Stimulated activated CD4-positive, alpha-beta T cell treated with anti-CD3 and anti-CD28 coated beads, Interleukin-1b, Interleukin-23, amount 100 ng/mL, for 1 hour (primary cell): ENCODE measurements at places on chromosomes 3 and 15.

GRCh38 chr15:65450556-65450955, 27.8 kb upstream of the IGDCC4 start:
- no peak for DNase-seq

DNA sequence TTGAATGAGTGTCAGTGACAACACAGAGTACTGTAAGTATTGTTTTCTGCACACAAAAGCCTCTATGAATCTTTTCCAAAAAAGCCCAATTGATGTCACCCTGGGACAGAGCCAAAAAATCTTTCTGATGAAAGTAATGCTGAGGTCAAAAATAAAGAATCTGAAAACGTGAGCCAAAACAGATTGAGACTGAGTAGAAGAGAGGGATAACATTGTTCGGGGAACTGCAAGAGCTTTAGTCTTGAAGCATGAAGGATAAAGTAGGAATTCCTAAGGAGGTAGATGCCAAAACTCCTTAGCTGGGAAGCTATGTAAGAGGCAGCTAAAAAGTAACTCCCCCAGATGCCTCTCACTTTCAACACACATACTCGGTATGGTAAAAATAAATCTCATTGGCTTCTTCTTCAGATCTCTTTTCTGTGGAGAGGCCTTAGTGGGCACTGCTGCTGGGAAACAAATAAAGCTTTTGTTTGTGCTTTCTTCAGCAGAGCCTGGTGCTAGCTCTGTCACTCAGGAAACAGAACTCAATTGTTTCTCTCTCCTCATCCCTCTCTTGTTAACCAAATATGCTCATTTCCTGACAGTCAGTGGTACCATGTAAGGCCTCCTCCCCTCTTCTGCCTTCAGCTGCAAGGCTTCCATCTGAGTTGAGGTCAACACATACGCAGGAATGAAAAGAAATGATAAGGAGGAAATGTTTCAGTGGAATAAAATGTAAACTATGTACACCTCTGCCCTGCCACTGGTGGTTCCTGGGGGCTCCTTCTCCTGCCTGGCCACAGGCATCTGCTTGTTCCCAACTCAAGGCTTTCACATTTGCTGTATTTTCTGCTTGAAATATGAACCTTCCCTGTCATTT, 58.1 kb downstream of the CD200 start:
- no peak for DNase-seq

DNA sequence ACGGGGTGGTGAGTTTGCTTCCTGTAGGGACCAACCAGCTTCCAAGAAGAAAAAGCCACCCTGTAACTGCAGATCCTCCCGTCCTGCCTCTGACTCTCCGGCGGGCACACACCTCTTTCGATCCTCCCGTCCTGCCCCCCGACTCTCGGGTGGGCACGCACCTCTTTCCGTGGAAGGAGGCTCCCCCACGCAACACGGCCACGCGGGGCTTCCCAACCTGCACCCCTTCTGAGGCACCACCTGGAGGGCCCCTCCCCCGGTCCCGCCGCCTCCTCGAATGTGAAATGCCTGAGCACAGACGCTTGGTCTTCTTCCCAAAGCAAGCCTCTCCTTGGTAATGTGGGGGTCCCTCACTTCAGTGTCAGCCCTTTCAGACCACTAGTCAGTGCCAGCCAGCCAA, 7.3 kb downstream of the ADAMTS17 start:
- no peak for DNase-seq

GRCh38 chr3:156161172-156161571, 40.8 kb downstream of the KCNAB1 start:
- no peak for DNase-seq

- no peak for DNase-seq
Observed at GRCh38 chr15:38539008-38539343, 25.6 kb downstream of the RASGRP1 start.

DNA sequence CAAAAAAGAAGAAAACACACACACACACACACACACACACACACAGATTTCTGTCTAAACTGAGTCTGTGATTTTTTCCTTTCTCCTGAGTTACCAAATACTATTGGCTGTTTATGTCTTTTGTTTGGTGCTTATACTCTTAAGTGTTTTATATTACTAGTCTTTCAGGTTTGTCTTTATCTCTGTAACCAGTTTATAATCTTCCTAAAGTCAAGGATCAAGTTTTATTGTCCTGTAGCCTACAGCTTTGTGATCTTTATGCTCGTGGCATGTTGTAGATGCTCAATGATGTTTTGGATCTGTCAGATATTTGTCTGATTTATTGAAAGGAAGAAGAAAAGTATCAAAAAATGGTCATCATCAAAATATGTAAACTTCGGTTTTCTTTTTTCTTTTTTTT, 4.6 kb downstream of the MAP2K5 start:
- DNase-seq = no peak

- DNase-seq = no peak
Observed at GRCh38 chr3:111613294-111613693, 18.1 kb upstream of the ZBED2 start.

GRCh38 chr15:63888823-63889222, 55.1 kb upstream of the HERC1 start:
- no peak for DNase-seq

DNA sequence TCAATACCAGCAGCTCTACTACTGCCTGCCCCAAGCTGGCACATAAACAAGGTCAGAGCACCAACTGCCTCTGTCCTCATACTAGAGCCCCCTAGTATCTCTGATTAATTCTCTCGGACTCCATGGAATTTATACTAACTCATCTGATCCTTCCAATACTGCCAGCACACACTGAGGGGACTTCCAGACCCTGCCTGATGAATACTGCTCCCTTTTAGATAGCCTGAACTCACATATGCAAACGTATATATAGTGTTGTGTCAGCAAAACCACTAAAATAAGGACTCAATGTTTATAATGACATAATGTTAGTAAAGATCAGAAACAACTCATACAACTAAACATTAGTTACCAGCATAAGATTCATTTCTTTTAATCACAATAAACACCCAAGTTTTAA, 25.0 kb downstream of the CEP70 start:
- DNase-seq = no peak

GRCh38 chr15:77026501-77027110, 31.7 kb downstream of the PSTPIP1 start:
- DNase-seq = no peak
